ENCODE measurements at places on chromosomes 7 and 10.

DNA sequence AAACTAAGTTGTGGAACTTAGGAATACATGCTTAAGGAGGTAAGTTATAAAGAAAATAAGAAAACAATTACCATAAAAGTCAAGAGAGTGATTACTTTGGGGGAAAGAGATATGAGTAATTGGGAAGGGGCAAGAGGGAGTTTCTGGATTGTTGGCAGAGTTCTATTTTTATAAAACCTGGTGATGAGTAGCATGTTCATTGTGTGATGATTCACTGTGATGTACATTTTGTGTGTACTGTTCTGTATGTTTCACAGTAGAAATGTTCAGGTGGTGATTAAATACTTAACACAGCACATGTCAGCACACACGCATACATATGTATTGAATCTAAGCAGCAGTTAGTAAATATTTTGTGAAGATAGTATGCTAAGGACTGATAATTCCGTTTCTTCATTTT lies 9.7 kb upstream of the OIT3 start:
- DNase-seq: no peak

- no peak for DNase-seq
Measured at GRCh38 chr10:132019366-132019765, 37.6 kb upstream of the BNIP3 start.

- peak; percentile 35 for DNase-seq
Measured at GRCh38 chr7:70325509-70326101, 727.3 kb downstream of the AUTS2 start.

DNA sequence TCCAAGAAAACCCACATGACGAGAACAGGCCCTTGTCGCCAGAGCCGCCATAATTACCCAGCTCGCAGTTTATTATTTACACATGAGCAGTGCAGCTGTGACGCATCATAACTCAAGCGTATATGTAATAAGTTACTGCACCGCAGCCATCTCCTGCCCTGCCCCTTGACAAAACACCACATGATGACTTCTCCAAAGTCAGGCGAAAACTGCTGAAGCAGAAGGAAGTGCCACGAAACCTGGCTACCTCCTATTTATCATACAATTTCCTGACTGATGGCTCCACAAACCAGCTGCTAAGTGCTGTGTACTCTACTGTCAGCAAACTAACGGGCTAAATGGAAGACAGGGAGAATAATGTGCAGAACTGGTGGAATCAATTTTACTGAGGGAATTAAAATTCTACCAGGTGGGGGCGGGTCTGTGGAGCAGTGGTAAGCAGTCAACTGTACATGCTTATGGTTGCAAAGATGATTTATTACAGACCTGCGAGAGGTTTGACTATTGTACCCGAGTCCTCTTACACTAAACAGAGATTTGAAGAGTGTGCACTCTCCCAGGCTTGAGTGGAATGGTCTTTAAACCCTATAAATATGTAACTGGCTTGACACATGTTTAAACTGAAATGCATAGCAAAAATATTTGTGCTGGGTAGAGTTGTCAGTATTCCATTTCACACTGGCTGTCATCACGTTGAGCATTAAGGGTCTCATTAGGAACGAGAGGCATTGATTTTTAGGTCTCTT lies 156.0 kb downstream of the GLI3 start:
- DNase-seq: no peak

- DNase-seq: no peak
Measured at GRCh38 chr7:129801882-129802281, 150.9 kb downstream of the UBE2H start.

DNA sequence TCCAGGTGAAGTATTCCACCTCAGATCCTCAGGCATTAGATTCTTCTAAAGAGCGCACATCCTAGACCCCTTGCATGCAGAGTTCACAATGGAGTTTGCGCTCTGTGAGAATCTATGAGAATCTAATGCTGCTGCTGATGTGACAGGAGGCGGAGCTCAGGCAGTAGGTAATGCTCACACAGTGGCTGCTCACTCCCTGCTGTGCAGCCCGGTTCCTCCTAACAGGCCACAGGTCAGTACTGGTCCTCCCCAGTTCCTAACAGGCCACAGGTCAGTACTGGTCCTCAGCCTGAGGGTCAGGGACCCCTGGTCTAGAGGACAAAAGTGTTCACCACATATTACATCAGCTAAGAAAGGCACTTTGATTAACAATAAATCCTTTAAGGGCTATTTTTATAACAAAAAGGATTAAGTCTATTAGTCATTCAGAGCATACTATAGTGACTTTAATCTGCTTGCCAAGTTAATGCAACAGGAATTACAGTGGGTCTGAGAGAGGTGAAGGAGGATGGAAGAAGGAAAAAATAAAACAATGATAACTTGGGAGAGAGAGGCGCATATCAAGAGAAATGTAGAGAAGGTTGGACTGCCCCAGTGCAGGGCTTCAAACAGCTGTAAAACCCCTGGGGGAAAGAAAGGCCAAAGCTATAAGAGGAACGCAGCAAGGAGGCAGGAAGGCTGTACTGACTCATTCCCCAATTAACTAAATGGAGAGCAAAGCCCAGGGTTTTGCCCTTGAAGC lies 49.2 kb downstream of the CUL2 start:
- peak; percentile 23 for DNase-seq

DNA sequence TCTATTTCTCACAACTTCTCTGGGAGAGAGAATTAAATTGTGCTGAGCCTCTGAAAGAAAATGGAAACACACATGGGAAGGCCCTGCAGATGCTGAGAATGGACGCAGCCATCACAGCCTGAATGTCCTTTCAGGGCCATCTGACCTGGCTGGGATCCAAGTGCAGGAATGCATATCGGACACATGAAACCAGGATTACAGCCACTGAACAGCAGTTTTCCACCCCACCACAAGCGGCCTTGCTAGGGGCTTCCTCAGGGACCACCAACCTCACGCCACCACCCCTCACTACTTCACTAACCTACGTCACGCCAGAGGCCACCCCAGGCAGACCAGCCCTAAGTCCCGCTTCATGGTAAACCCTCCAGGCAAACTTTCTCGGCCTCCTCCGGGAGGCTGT lies 103.3 kb downstream of the DIP2C start:
- DNase-seq: no peak

- DNase-seq: no peak
Measured at GRCh38 chr7:83832009-83832408, 183.1 kb upstream of the SEMA3E start.

DNA sequence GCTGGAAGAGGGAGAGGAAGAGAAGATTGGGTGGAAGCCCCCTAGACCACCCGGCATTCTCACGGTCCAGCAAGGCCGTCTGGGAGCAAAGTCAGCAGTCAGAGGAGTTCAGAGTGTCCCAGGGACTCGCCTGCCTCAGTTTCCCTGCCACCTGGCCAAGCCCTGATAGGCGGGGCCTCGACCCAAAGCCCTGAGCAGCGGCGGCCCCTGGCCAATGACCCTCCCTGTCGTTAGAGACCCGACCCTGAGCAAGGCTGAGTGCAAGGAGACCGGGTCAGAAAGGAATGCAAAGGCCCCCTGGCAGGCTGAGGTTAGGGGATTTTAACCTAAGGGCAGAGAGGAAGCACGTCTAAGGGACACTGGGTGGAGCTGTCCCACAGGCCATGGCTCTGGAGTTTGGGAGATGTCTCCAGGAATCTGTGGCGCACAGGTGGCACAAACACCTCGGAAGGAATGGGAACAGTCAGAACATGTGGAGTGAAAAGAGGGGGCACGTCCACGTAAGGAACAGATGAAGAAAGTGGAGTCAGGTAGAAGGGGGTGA lies 196.8 kb upstream of the PDE1C start:
- no peak for DNase-seq

DNA sequence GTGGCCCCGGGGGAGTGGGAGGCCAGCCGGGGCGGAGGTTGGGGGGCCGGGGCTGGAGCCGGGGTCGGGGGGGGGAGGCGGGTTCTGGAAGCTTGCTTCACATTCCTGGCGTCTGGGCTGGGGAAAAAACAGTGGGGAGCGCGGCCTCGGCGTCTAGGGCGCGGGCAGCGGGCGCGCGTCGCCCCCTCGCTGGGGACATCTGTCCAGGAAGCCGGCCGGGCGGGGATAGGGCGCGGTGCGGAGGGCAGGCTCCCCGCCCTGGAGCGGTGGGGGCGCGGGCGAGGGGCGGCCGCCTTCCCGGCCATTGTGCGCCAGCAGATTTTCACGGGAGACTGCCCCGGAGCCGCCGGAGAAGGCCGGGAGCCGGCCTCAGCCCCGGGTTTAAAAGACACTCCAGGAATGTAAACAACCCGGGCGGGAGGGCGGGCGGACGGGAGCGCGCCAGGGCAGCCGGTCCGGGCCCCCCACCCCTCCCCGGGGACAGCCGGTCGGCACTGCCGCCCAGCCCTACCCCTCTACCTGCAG lies 1.4 kb downstream of the ZMIZ1 start:
- DNase-seq: no peak

DNA sequence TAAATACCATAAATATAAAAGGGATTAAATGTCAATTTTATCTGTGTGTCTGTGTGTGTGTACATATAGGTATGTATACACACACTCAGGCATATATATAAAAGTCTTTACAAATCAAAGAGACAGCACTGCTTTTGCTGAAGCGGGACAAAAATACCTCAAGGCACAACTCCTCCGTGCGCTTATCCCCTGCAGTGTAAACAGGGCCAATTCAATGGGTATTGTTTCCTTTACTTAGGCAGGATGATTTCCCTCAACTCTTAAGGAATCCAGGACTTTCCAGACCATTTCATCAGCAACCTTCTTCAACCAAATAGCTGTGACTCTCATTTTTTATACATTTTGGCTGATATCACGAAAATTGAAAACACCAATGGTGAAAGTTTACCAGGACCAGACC lies 227.7 kb downstream of the CRPPA start:
- no peak for DNase-seq

GRCh38 chr7:32043688-32044087 lies 26.5 kb downstream of the PDE1C start:
- DNase-seq: no peak

DNA sequence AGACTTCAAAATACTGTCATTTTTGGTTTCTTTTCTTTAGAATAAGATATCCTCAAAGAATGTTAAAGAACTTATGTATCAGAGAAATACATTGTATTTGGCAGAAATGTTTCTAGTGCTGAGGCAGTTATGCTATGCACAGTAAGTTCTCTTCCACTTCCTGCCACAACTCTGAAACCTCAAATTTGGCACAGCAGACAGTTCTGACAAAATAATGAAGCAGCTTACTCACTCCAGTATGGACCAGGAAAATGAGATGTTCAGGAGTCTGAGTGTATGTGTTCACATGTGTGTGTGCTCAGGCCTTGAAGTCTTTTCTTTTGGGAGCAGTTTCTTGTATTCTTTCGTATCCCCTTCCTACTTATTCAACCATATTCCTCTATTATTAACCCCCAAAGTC lies 197.0 kb upstream of the AGK start:
- no peak for DNase-seq

GRCh38 chr10:91444211-91445182 lies 34.4 kb downstream of the HECTD2 start:
- DNase-seq: no peak

Data from GM04503 (cell line).